ENCODE measurements at places on chromosomes 5 and 9.

DNA sequence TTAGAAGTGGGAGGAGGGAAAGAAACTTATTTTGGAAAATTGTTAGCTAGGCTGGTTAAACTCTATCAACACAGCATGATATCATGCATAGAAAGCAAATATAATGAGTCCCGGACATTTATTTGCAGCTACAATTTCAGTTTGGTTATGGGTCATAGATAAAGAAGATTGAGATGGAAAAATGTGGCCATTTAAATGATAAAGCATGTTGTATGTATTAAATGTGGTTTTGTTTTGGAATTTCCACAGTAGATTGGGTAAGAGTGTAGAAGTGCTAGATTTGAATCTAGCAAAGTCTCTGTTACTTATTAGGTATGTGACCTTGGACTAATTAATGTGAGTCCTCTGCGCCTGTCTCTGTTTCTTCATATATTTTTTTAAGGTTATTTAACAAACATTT, 217.4 kb downstream of the KDM4C start:
- H3K27ac ChIP-seq: no peak overlapping the region
- no peak for DNase-seq
- H3K27me3 ChIP-seq: no peaks in the 10 kb centered on the region
- no peaks in the 10 kb centered on the region for H3K4me1 ChIP-seq
- H3K36me3 ChIP-seq: no peaks in the 10 kb centered on the region

- H3K4me3 ChIP-seq: no peak overlapping the region
- no peaks in the 10 kb centered on the region for H3K4me1 ChIP-seq
- peaks cover 79% of the 10 kb centered on the region for H3K36me3 ChIP-seq
- no peak overlapping the region for H3K27ac ChIP-seq
Observed at GRCh38 chr9:37963936-37964739, 60.2 kb upstream of the SLC25A51 start.

DNA sequence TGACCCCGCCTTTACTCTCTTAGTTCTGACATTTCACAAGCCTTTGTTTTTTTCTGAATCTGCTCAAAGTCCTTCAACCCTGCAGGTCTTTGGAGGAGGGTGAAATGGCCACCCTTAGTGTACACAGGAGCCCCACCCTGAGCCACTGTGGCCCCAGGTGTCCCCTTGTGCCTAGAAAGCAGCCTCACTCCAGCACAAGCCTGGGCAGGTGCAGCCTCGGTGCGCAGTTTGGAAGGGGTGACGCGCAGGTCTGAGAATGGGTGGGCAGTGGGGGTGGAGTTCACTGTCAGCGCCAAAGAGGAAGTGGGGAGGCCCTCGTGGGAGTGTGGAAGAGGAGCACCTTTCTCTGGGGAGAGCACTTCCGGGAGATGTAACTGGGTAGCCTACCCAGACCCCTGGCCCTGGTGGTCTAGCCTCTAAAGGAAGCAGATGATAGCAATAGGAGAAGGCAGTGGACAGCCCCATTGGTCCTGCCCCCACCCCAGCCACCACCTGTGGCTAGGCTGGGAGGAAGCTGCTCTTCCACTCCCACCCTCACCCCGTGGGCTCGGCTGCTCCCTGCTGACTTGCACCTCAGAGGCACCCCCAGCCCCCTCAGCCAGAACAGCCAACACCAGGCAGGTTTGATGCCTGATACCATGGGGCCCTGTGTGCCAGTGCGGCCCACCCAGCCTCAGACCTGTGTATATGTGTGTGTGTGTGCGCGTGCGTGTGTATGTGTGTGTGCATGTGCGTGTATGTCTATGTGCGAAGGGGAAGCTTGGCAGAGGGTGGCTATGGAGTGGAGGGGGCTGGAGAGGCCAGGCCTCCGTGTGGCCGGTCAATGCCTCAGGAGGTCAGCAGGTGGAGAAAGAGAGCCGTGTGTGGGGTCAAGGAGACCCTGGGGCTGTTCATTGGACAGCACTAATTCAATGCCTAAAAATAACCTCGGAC, 16.8 kb upstream of the DAB2IP start:
- H3K4me1 ChIP-seq: no peaks in the 10 kb centered on the region
- no peak overlapping the region for H3K4me3 ChIP-seq
- H3K36me3 ChIP-seq: no peaks in the 10 kb centered on the region
- H3K27ac ChIP-seq: no peak overlapping the region
- peak; percentile 90 for DNase-seq

- H3K27me3 ChIP-seq: no peaks in the 10 kb centered on the region
- H3K4me1 ChIP-seq: no peaks in the 10 kb centered on the region
- no peak overlapping the region for H3K4me3 ChIP-seq
- no peaks in the 10 kb centered on the region for H3K36me3 ChIP-seq
- no peak for DNase-seq
Observed at GRCh38 chr9:79742110-79742721, 170.5 kb downstream of the TLE4 start.

- no peak overlapping the region for H3K4me3 ChIP-seq
- H3K27me3 ChIP-seq: no peaks in the 10 kb centered on the region
- H3K4me1 ChIP-seq: peaks cover 4% of the 10 kb centered on the region
- no peak for DNase-seq
- no peaks in the 10 kb centered on the region for H3K36me3 ChIP-seq
- no peak overlapping the region for H3K27ac ChIP-seq
Observed at GRCh38 chr9:5553211-5553610, 42.9 kb downstream of the PDCD1LG2 start.

- peaks cover 14% of the 10 kb centered on the region for H3K4me1 ChIP-seq
- no peak overlapping the region for H3K4me3 ChIP-seq
- no peaks in the 10 kb centered on the region for H3K36me3 ChIP-seq
- DNase-seq: peak; percentile 66
- no peaks in the 10 kb centered on the region for H3K27me3 ChIP-seq
Observed at GRCh38 chr9:38083858-38084555, 15.0 kb upstream of the SHB start.

DNA sequence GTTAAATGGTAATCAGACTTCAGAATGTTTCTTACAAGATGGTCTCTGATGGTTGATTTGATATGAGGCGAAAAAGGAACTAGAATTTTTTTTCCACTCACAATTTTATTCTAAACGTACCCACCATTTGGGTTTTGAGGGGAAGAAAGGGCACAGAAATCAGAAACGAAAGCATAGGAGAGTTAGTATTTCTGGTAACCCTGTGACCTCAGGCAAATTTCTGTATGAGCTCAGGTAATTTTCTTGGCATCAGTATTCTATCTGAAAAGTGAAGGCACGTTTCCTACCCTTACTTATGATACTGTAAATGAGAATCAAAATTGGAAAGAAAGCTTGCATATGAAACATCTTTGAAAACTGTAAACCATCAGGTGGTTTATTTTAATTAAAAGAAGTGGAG, 26.5 kb downstream of the TMEFF1 start:
- no peak for DNase-seq
- H3K27ac ChIP-seq: no peak overlapping the region
- H3K36me3 ChIP-seq: peaks cover 30% of the 10 kb centered on the region
- H3K4me3 ChIP-seq: no peak overlapping the region

DNA sequence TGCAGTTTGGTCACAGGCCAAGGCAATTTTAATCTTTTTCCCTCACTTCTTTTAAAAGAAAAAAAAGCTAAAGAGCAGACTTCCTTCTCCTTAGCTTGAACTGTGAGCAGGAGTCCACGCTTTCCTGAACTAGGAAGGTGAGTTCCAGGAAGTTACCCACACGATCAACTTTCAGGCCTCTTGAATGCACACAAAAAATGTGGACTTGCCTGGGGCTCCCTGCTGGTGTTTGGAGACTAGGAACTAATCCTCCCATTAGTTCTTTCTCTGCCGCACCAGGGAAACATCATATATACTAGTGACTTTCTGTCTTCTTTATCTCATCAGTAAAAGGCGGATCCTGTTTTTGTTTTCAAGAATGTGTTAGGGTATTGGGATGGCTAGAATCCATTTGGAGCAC, 240.0 kb downstream of the GOLPH3 start:
- H3K27ac ChIP-seq: no peak overlapping the region
- no peaks in the 10 kb centered on the region for H3K4me1 ChIP-seq
- H3K4me3 ChIP-seq: no peak overlapping the region
- H3K36me3 ChIP-seq: no peaks in the 10 kb centered on the region
- no peaks in the 10 kb centered on the region for H3K27me3 ChIP-seq
- DNase-seq: peak; percentile 40

DNA sequence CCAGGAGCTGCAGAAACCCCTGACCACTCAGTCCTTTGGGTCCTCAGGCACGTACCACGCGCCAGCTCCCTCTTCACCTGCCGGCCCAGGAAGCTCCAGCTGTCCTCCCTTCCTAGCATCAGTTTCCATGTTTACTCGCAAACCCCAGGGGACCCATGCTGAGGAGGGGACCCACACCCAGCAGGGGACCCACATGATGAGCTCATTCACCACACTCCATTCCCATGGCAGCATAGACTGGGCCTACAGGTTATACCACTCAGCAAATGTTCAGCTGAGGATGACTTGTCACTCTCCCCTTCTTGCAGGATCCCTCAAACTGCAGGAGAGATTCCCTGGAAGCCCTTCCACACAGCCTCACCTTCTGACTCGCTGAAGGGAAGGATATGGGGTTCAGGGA, 73.5 kb upstream of the GALNT10 start:
- H3K27ac ChIP-seq: no peak overlapping the region
- peaks cover 30% of the 10 kb centered on the region for H3K27me3 ChIP-seq
- DNase-seq: peak; percentile 73
- H3K4me1 ChIP-seq: peaks cover 5% of the 10 kb centered on the region
- H3K36me3 ChIP-seq: no peaks in the 10 kb centered on the region

- H3K4me1 ChIP-seq: no peaks in the 10 kb centered on the region
- no peak overlapping the region for H3K27ac ChIP-seq
- H3K27me3 ChIP-seq: no peaks in the 10 kb centered on the region
- no peaks in the 10 kb centered on the region for H3K36me3 ChIP-seq
- no peak overlapping the region for H3K4me3 ChIP-seq
- no peak for DNase-seq
Observed at GRCh38 chr9:26520141-26520540, 372.5 kb downstream of the CAAP1 start.

DNA sequence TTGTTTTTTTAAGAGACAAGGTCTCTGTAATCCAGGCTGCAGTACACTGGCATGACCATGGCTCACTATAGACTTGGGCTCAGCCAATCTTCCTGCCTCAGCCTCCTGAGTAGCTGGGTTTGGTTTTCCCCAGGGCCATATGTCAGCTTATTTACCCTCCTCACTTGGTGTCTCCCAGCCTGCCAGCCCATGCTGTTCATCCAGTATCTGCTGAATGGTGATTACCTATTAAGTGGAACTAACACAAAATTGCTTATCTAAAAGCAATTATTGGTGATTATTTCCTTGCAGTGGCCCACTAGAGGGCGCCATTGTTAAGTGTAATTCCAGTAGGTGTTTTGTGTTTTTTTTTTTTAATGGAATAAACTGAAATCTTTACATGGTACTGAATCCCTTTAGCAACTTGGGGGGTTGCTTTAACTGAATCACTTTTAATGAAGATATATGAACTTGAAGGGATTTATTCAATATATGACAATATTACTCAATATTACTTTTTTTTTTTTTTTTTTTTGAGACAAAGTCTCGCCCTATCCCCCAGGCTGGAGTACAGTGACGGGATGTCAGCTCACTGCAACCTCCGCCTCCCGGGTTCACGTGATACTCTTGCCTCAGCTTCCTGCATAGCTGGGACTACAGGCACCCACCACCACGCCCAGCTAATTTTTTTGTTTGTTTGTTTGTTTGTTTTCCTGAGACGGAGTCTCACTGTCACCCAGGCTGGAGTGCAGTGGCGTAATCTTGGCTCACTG, 13.8 kb downstream of the EXOSC2 start:
- no peaks in the 10 kb centered on the region for H3K27me3 ChIP-seq
- DNase-seq: peak; percentile 82
- no peaks in the 10 kb centered on the region for H3K4me1 ChIP-seq
- no peak overlapping the region for H3K27ac ChIP-seq

DNA sequence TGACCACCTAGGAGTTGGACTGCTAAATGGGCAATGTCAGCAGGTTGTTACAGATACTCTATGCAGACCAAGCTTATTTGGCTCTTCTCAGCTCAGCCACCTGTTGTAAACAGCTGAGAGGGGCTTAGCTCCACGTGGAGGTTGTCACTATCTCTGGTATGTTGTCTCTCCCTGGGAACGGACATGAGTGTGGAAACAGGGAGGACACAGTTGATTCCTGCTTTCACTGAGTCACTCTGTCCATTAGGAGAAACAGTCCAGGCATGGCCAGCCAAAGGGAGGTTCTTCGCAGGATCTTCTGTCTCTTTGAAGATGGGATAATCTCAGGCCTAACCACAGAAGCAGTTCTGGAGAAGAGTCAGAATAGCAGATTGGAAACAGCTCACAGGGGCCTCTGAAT, 121.2 kb downstream of the PALM2AKAP2 start:
- H3K4me1 ChIP-seq: no peaks in the 10 kb centered on the region
- no peak overlapping the region for H3K4me3 ChIP-seq

DNA sequence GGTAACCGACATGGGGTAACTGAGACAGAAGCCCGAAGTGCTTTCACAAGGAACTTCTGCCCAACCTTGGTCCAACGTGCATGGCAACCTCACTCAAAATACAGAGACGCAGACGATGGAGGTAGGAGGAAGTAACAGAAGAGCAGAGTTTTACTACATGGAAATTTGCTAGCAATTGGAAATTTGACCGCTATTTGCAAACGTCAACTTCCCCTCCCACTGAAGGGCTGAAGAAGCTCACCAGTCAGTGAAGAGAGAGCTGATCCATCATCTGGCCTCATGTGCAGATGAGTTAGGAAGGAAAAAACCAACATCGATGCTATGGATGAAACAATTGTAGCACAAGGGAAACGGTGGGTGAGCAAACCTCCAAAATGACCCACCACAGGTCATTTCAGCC, 196.7 kb downstream of the RGS3 start:
- no peak overlapping the region for H3K27ac ChIP-seq
- peaks cover 11% of the 10 kb centered on the region for H3K27me3 ChIP-seq
- H3K4me3 ChIP-seq: no peak overlapping the region
- DNase-seq: peak; percentile 23
- H3K36me3 ChIP-seq: no peaks in the 10 kb centered on the region

DNA sequence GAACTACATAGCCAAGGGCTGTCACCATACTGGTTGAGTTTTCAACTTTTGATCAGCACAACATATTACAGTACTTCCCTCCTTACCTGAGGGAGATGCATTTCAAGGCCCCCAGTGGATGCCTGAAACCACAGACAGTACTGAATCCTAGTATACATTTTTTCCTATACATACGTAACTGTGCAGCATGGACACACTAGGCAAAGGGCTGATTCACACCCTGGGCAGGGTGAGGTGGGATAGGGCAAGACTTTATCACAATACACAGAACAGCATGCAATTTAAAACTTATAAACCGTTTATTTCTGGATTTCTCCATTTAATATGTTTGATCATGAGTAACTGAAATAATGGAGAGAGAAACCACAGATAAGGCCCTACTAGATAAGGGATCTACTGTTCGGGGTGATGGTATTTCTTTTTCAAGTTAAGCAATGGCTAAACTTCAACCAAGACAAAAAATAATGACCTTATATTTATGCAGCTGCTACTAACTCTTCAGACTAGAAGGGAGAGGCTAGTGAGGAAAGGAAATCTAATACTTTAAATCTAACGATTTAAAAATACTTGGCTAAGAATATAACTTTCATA, 186.9 kb upstream of the GNA14 start:
- H3K27me3 ChIP-seq: no peaks in the 10 kb centered on the region
- no peaks in the 10 kb centered on the region for H3K36me3 ChIP-seq
- no peak overlapping the region for H3K27ac ChIP-seq
- no peaks in the 10 kb centered on the region for H3K4me1 ChIP-seq
- no peak overlapping the region for H3K4me3 ChIP-seq
